BJ (cell line): ENCODE measurements at places on chromosomes 11 and 22.
A peak's percentile ranks its signal among the peaks of the same experiment; 100 is the strongest.

GRCh38 chr22:39351689-39352214 lies 2.0 kb downstream of the SYNGR1 start:
- no peak for DNase-seq

DNA sequence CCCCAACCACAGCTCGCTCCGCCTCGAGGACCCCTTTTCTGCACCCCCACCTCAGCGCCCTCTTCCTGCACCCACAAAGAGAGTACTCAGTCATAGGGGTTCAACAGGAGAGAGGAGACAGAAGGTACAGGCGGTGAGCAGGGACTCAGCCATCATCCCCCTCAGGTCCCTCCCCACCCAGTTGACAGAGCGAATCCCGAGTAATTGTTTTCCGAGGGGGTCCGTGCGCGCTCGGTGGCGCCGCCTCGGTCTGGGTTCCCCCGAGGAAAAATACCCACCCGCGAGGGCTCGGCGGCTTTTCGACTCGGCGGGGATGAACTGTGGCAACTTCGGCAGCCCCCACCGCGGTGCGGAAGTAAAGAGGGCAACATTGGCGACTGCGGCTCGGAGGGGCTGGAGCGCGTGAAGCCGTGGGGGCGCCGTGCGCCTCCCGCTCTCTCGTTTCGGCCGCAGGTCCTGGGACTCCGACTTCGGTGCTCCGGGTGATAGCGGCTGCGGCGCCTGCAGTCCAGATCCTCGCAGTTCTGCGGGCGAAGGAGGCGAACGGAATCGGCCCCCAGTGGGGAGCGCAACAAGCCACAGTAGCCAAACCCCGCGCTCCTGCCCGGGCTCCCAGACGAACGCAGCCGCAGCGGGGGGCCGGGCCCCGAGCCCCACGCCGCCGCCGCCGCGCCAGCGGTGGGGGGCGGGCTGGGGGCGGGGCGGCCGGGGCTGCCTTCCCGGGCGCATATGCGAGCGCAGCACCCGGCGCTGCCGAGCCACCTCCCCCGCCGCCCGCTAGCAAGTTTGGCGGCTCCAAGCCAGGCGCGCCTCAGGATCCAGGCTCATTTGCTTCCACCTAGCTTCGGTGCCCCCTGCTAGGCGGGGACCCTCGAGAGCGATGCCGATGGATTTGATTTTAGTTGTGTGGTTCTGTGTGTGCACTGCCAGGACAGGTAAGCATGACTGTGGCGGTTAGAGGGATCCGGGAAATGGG lies at the start of gene NELL1:
Gene NELL1, plus strand, starts transcription at position 743 of the 976 bp plus-strand sequence.
- no peak for DNase-seq

GRCh38 chr11:14422052-14422813 lies 63.2 kb upstream of the RRAS2 start:
- DNase-seq, result peak; percentile 98

DNA sequence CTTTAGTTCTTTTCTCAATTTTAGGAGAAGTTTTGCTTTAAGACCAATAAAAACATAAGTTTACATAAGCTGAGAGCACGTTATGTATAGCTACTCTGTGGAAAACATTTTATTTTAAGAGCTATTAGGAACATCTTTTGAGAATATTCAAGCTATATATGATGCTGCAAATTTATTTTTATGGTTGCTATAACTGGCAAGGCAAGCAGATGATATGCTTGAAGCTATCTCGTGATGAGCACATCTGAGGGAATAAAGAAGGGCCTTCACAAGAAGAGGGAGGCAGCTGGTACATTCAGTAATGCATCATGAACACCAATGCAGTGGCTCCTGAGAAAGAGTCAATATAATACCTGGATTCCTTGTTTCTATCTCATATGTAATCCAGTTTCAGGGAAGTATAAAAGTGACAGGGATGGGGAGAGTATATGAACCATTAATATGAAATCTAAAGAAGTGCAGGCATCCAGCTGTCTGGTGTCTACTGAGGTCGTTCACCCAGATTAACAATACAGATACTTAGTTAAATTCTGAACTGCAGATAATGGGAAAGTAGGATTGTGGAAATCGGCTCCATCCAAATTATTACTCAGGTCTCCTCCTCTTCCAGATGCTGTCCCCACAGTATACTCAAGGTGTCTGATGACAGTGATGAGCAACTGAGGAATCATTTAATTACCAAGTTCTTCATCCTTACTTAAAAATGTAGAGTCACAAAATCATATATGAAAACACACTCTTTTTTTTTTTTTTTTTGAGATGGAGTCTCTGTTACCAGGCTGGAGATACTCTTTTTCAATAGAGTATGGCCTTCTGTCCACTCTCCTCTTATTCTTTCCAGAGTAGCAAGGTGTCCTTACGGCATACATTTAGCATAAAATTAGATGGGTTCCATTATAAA lies 100.4 kb upstream of the SERPIND1 start:
- no peak for DNase-seq

- DNase-seq, result no peak
Measured at GRCh38 chr22:30426388-30427353, 1.1 kb downstream of the MTFP1 start.

GRCh38 chr11:43316451-43316850 lies 4.7 kb downstream of the API5 start:
- DNase-seq, result no peak

DNA sequence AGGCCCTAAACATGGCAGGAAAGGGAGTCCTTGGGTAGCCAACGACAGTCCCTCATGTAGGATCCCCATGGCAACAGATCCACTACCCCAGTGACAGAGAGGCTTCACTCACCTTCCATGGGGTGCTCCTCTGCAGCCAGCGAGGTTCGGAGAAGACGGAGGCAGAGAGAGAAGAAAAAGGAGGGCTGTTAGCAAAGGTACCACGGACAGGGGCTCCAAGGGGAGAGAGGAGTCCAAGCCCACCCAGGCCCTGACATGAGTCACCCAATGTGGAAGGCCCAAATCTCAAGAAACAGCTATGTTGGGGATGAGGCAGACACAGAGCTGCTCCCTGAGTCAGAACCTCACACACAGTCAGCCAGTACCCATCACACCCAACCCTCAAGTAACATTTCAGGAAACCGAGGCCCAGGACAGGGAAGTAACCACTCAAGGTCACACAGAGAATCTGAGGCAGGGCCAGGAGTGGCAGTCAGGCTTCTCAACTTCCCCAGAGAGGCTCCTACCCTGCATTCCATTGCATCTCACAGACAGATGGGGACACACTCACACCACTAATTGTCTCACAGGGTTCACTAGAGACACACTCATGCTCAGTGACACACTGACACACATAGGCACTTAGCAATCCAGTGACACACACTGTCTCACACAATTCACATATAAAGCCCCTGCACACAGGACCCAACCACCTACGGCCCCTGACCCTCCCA lies 25.2 kb downstream of the NRXN2 start:
- DNase-seq, result no peak

GRCh38 chr11:61749591-61750217 lies 2.7 kb upstream of the MYRF start:
- no peak for DNase-seq

DNA sequence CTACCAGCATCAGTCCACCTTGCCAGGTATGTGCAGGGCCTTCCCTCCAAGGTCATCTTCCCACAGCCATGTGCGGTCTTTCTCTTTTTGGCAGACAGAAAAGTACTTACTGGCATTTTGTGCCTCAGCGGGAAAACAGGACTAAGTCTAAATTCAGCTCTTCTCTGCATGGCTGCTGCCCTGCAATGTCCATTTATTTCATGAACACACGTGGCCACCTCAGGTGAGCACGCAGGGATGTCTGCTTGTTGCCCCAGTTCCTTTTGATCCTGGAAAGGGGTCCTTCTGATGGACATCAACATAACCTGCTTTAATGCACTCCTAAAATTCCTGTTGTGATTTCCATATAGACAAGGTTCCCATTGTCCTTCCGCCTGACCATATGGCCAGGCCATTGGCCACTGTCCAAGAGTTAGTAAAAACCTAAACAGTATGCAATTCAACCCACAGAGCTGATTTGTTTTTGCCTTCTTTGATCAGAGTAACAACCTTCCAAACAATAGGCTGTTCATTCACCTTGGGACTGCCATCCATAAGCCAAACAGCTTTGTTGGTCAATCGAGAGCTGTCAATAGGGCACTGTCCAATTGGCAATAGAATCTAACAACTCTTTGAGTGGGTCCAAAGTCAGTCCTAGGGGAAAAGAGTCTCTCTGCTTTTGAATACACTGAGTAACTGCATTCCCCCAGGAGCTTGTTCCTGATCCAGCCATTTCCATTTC lies 5.9 kb downstream of the TREH start:
- no peak for DNase-seq

DNA sequence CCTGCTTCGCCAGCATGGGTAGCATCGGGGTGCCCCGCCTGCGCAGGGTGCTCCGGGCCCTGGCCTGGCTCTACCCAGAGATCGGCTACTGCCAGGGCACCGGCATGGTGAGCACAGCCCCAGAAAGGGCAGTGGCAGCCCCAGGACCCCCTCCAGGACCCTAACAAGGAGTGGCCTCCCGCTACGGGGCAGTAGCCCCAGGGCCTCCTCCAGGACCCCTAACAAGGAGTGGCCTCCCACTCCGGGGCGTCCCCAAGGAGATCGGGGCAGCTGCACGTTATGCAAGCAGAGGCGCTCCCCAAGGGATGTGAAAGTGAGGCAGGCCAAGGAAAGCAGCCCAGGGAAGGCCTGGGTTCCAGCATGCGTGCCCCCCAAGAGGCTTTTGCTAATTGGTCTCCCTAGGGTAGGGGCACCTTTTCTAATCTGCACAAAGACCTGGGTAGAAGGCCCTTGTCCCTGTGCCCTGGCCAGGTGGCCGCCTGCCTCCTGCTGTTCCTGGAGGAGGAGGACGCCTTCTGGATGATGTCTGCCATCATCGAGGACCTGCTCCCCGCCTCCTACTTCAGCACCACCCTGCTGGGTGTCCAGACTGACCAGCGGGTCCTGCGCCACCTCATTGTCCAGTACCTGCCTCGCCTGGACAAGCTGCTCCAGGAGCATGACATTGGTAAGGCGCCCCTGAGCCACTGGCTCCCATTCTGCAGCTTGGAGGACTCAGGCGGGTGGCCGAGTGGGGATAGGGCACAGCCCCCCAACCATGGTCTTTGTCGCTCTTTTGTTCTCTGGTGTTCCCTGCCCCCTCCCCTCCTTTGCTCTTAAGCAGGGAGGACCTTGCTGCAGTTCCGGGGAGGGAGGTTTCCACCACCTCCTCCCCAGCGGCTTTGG lies 35.0 kb downstream of the SGSM3 start:
- DNase-seq, result no peak

DNA sequence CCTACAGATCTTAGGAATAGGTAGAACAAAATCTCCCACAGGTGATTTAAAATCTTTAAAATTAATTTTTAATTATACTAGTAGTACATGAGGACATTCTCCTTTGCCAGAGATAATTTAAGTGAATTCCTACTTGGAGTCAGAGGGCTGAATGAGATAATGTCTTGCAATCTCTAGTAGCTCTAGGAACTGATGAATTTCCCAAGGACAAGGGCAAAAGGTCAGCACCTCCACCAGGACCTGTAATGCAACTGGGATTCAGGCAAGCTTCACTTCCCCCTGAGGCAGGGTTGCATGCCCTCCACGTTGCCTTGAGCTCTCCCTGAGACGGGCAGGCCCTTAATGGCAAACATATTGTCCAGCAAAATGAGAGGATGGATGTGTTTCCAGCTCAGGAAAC lies 330.3 kb upstream of the PITPNB start:
- no peak for DNase-seq

GRCh38 chr22:47282851-47283250 lies 520.4 kb downstream of the TBC1D22A start:
- no peak for DNase-seq

DNA sequence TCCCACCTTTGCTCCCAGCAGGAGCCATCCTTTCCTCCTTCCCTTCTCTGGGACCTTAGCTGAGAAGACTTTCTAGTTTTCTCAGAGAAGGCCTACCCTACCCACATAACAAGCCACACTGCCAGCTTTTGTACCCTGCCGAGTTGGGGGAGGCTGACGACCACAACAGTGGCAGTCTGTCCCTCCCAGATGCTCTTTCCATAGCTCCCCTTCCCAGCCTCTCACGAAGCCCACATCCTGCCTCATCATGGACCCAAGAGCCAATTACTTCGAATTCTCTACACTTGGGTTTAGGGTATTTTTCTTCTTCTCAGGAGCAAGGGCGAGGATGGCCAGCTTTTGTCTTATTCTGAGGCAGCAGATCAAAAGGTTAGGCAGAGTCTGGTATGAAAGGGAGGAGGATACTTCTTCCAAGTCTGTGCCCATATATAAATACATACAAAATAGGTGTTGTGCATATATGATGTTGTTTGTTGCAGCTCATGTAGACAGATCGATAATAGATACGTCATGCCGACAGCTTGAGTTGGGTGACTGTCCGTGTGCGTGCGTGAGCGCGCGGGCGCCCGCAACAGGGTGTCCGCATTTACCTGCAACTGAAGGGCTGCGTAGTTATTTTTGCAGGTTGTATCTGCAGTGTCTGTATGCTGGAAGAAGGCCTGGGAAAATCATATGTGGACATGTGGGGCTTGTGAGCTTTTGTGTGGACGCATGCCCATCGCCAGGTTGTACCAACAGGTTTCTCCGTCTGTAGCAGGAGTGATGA lies 846 bp upstream of the NRGN start:
- DNase-seq, result no peak

- peak; percentile 86 for DNase-seq
Measured at GRCh38 chr11:7965386-7965785, at the start of gene NLRP10. TSS of gene NLRP10 (minus strand) at chr11:7965447. CDS start at chr11:7963495, 1,952 bp downstream.

DNA sequence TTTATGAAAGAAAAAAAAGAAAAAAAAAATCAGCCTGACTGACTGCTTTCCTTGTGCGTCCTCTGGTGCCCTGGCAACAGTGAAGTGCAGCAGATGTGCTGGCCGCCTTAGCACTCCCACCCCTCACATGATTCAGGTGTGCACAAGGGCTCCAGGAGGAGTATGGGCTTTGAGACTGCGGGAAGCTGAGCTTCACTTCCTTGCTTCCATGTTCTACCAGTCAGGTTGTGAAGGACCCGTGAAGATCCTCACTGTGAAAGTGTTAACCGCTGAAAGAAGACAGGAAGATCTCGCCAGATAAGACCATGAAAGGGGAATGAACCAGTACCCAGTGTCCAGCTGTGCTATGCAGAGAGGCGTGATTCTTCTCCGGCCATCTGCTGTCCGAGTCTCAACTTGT lies 48.2 kb downstream of the HIRA start:
- DNase-seq, result no peak

- DNase-seq, result no peak
Measured at GRCh38 chr11:84800755-84801346, 826.3 kb downstream of the DLG2 start.

DNA sequence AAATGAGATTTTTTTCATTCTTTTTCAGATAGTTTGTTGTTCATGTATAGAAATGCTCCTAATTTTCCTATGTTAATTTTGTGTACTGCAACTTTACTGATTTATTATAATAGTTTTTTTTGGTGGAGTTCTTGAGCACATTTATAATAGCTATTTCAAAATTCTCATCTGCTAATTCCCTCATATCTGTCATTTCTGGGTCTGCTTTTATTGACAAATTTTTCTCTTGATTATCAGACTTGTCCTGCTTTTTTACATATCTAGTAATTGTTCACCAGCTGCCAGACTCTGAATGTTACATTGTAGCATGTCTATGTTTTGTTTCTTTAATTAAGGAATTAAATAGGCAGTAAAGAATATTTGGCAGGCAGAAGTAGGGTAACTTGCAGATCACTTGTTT lies 60.9 kb upstream of the PARVA start:
- DNase-seq, result no peak
